ENCODE measurements at places on chromosomes 1 and 21. TPM values are rescaled to one million over a fixed set of nuclear protein-coding genes. Genes with fewer than 3 reads are reported as not detected.

GRCh38 chr21:43703035-43703880 is 15.7 kb upstream of the PDXK start:
- H3K36me3 ChIP-seq: no peaks in the 10 kb centered on the region
- no peak overlapping the region for H3K4me3 ChIP-seq
- peak; percentile 62 for DNase-seq
- H3K27me3 ChIP-seq: no peaks in the 10 kb centered on the region

GRCh38 chr1:233240829-233241682 is 54.5 kb downstream of the PCNX2 start:
- no peak overlapping the region for H3K4me3 ChIP-seq
- no peaks in the 10 kb centered on the region for H3K36me3 ChIP-seq
- H3K4me1 ChIP-seq: no peaks in the 10 kb centered on the region
- H3K27me3 ChIP-seq: no peaks in the 10 kb centered on the region
- H3K27ac ChIP-seq: no peak overlapping the region

PHACTR4 gene
- total RNA-seq: 44.2 TPM

GRCh38 chr1:43238085-43238484 is 31.7 kb upstream of the TMEM125 start:
- DNase-seq: no peak
- no peak overlapping the region for H3K4me3 ChIP-seq
- no peaks in the 10 kb centered on the region for H3K27me3 ChIP-seq
- no peak overlapping the region for H3K27ac ChIP-seq
- peaks cover 4% of the 10 kb centered on the region for H3K4me1 ChIP-seq

- H3K36me3 ChIP-seq: no peaks in the 10 kb centered on the region
- H3K4me3 ChIP-seq: no peak overlapping the region
- no peaks in the 10 kb centered on the region for H3K27me3 ChIP-seq
- no peaks in the 10 kb centered on the region for H3K4me1 ChIP-seq
- DNase-seq: no peak
- H3K27ac ChIP-seq: no peak overlapping the region
Observed at GRCh38 chr1:200281201-200281835, 128.5 kb downstream of the ZNF281 start.

TMPRSS15 gene
- total RNA-seq: not detected
